ENCODE measurements at places on chromosomes 7 and 10.

- DNase-seq = peak; percentile 59
Observed at GRCh38 chr10:103204353-103205255, 11.5 kb upstream of the NT5C2 start.

GRCh38 chr10:130484468-130485180 is 348.4 kb downstream of the GLRX3 start:
- no peak for DNase-seq

DNA sequence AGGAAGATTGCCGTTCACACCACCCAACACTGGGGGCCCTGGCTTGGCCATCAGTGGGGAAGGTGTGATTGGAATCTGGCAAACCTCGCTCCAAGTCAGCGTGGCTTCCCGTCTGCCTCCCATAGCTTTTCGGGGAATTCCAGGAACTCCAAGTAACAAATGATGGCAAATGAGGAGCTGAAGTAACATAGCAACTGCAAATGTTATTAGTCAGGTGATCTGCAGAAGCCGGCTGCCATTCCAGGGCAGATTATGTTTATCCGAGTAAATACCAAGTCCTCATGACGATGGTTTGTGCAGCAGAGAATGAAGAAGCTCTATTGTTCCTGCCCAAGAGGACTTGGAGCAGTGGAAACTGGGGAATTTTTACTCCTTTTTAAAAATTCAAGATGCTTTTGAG is 270.5 kb upstream of the PODXL start:
- DNase-seq = no peak

DNA sequence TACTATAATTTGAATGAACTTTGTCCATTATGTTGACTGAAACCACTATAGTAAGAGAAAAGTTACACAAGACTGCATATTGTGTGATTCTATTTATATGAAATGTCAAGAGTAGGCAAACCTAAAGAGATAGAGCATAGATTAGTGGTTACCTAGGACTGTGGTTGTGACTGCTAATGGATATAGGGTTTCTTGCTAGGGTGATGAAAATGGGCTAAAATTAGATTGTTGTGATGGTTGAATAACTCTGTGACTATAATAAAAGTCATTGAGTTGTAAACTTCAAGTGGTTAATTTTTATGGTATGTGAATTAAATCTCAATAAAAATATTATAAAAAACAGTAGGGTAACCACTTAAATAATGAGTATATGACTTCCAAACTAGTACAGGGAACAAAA is 142.9 kb upstream of the AHR start:
- DNase-seq = no peak

DNA sequence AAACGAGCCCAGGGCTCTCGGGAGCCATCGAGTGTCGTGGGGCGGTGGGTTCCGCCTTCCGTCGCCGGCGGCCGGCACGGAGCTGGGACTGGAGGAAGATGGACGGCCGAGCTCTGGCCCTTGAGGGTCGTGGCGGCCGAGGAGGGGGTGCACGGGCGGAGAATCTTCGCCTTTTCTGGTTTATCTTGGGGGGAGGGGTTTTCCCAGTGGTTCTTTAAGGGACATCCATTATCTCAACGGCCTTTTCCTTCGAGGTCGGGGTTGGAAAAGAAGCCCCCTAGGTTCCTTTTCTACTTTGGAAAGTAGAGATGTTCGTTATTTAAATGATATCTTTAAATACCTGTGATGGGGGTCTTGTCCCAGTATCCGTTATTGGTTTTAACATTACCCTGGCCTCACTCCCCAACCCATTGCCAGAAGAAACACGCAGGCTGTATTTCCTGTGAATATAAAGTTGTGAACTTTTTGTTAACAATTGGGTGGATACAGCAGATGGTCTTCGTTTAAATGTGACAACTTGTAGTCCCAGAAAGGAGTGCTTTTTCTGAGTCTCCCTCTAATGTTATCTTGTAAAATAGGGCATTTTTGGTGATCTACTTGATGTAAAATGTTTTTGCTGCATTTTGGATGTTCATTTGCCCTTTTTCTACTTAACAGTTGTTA is 765 bp downstream of the CCAR1 start:
- no peak for DNase-seq

DNA sequence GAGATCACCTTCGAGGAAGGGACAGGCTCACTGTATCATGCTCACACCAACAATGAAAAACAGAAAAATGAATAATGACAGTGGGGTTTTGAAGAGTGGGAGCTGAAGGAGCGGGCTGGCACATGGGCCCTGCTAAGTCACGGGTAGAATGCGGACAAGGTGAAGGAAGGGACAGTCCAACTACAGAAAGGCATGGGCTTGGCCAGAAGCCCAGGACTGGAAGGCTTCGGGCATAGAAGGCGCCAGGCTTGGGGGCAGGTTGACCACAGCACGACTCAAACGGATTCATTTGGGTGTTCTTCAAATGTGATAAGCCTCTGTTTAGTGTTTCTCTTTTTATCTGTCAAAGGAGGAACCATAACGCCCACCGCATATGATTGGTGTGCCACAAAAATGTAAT is 509.5 kb downstream of the CCSER2 start:
- DNase-seq = no peak

DNA sequence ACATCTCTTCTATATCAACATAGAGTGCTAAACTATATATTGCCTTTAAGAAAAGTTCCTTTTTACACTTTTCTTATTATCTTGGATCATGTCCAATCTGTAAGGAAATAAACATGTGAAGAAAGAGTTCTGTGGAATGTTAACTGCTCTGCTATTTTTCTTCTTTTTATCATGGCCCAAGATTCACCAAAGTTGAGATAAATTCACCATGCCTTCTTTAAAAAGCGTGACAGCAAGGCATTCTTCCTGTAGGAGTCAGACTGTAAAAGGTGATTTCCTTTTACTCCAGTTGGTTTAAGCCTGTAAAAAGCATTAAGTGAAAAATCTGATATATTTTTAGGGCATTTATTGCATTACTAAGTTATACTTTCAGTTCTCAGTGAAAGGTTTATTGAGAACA is 165.7 kb upstream of the FZD1 start:
- DNase-seq = no peak
